NAMALWA (cell line): ENCODE measurements at places on chromosomes 2 and 18.

DNA sequence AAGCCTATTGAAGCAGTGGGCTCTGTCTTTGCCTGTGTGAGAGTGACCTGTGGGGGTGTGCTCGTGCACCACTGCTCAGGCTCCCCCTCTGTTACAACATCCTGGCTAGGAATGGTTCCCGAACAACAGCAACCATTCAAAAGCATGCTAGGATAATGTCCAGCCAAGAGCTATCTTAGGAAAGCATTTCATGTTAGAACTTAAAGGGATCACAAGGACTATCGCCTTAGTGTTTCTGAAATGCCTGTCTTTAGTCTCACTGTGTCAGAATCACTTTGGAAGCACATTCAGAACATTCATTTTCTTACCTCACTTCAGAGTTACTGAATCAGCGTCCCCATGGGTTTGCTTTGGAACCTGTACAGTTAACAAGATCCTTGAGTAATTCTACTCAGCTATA, 134.9 kb upstream of the DSEL start:
- no peak for DNase-seq

- peak; percentile 86 for DNase-seq
These were observed 116.2 kb downstream of the METTL8 start for GRCh38 chr2:171317492-171318125.

- no peak for DNase-seq
These were observed 13.6 kb upstream of the RAB10 start for GRCh38 chr2:26020231-26020640.

DNA sequence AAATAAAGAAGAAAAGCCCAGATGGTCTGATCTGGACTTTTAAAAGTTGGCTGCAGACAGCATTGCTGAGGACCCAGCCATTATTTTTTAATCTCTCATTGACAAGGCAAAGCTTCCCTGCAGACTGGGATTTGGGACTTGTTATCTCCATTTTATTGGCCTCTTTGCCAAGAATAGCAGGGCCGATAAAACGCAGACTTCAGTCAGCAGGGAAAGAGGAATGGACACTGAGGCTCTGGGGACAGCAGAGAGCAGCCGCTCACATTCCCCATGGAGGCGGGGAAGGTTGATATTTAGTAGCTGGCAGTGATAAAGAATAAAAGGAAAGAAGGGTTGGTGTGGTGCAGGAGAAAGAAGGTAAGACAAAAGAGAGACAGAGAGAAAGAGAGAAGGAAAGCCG, 350.1 kb upstream of the PIK3C3 start:
- no peak for DNase-seq

DNA sequence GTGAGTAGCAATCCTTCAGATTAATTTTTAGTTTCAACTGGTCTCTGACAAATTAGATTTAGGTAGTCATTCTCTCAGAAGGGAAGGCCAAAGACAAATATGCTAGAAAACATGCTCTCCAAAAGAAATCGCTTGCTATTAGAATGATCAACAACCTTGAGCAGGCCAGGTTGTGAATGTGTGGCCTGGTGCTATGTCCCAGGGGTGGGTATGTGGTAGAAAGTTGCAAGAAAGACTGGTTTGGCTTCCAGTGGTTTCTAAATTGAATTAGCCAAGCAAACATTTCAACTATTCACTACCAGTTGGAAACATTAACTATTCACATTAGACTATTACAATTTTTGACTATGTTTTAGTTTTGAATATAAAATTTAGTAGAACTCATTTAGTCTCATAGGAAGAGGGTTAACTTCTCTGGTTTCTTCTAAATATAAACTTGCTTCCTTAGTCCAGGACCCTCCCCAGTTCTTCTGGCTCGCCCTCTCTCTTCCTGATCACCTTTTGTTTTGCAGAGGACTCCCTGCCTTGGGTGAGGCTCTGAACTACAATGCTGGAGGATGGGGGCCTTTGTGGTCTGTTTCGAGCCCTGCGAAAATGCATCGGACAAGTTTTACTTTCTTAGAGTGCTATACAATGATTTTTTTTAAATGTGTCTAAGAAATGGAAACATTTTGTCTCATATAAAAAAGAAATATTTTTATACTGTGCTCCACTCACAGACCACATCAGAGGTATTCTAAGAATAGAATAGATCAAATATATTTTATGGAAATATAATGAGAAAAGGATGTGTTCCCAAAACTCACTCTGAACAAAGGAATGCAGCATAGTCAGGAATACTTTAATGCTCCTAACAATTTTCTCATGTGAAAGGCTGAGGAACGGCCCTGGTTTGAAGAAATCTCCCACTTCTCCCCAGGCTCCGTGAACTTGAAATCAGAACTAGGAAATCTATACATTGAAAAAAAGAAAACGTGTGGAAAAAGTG, 375.0 kb upstream of the ZEB2 start:
- no peak for DNase-seq

- no peak for DNase-seq
These were observed 106.3 kb downstream of the MSH2 start for GRCh38 chr2:47509250-47509649.

- DNase-seq, result no peak
These were observed 222.6 kb downstream of the MREG start for GRCh38 chr2:215790523-215791421.

DNA sequence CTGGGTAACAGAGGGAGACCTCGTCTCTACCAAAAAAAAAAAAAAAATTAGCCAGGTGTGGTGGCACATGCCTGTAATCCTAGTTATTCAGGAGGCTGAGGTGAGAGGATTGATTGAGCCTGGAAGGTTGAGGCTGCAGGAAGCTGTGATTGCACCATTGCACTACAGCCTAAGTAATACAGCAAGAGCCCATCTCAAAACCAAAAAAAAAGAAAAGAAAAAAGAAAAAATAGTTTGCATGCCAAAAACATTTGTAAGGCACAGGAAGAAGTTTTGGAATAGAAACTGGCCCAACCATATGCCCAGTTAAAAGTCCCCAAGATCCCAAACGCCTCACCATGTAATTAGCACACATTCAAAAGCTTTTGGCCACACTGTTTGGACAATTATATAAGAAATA, 13.4 kb upstream of the ACOXL start:
- DNase-seq, result no peak

DNA sequence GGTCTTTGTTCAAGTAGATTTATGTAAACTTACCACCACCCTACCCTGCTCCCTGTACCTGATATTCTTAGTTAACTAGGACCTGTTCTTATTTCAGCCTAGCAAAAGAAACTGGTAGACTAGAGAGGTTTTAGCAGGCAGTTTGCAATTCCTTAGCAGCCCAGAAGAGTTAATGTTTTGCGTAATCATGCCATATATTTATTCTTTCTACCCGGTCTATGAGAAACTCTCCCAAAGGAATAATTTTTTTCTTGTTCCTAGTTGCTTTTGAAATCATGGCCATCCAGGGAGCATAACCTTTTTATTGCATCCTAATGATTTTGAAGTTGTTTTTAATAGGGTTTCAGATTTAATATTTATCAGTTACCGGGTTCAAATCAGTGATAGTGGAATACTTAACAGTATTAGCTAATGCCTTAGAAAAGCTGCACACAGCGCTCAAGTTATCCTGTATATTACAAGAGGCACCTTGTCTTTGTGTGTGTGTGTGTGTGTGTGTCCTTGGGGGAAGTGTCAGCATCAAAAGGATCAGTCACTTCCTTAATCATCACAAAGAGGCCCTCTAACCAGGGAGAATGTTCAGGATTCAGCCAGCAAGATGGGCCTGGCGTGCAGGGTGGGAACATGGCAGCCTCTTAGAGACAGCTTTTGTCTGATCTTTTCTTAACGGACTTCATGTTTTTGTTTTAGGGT, 52.9 kb downstream of the CABLES1 start:
- DNase-seq, result no peak

- DNase-seq, result no peak
These were observed 37.7 kb downstream of the STON1 start for GRCh38 chr2:48567671-48568070.

- DNase-seq, result no peak
These were observed 76.9 kb downstream of the MRO start for GRCh38 chr18:50742952-50743351.

DNA sequence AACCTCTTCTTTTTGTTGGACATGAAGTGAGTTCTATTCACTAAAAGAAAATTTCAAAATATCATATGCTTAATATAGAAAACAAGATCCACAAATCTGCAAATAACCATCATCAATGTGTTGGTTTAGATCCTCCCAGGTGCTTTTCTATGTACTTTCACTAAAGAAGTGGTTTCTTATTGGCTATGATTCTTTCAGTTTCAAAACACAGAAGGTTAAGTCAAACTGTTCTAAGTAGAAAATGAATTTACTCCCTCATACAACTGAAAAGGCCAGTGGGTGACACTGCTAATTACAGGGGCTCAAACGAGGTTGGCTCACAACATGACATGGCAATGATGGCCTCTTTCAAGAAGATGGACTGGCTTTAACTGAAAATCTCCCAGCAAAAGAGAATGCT, 111.7 kb downstream of the GALR1 start:
- no peak for DNase-seq

DNA sequence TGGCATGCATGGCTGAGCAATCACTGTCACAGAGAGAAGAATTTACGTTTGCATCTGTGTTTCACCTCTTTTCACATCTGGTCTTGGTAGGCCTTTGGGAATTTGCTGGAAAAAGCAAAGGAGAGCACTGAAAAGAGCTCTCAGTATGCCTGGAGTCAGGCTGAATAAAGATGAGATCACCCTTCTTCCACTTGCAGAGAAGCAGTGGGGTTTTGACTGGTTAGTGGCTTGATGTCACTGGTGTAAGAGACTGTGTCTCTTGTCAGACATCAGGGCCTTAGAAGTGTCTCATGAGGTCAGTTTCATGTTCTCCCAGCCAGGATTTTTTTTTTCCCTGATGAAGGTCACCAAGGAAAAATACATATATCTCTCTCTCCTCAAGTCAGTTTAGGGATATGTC, 353.8 kb downstream of the INSIG2 start:
- DNase-seq, result no peak

DNA sequence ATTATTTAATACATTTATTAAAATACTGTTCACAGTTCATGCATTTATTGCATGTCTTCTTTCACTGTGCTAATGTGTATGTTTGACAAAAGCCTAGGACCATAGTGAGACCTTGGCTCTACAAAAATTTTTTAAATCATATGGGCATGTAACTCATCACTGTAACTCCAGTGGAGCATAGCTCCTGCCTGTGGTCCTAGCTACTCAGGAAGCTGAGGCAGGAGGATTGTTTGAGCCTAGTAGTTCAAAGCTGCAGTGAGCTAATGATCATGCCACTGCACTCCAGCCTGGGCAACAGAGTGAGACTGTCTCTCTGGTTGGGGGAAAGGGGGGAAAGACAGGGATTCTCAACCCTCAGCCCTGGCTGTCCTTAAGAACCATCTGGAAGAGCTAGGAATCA, 137.8 kb downstream of the PRKCE start:
- DNase-seq, result peak; percentile 24

DNA sequence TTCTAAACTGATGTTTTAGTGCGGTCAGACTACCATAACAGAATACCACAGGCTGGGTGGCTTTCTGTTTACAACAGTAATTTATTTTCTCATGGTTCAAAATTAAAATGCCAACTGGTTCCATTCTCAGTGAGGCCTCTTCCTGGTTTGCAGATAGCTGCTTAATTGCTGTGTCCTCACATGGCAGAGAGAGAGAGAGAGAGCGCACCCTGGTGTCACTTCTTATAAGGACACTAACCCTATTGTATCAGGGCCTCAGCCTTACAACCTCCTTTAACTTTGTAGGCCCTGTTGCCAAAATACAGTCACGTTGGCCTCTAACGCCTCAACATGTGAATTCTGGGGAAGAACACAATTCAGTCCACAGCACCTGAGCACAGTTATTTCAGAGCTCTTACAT, 37.5 kb upstream of the ZNF385B start:
- peak; percentile 95 for DNase-seq

GRCh38 chr18:78017869-78018268, 768.2 kb downstream of the GALR1 start:
- DNase-seq, result no peak

DNA sequence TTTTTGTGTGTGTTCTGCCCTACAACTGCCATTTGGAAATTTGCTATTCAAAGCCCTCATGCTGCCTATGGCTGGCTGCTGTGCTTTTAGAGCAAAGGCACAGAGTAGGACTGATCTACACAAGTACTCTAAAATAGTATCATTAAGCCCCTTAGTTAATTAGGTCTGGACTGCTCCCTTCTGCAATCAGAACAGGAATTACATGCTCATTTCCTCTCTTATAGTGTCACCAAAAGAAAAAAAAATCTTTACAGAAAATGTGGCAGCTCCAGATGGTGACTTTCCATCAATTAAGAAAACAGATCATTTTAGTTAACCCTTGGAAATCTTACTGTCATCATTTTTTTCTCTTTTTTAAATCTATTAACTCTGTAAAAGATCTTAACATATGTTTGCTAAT, 337.5 kb downstream of the RIT2 start:
- DNase-seq, result no peak

DNA sequence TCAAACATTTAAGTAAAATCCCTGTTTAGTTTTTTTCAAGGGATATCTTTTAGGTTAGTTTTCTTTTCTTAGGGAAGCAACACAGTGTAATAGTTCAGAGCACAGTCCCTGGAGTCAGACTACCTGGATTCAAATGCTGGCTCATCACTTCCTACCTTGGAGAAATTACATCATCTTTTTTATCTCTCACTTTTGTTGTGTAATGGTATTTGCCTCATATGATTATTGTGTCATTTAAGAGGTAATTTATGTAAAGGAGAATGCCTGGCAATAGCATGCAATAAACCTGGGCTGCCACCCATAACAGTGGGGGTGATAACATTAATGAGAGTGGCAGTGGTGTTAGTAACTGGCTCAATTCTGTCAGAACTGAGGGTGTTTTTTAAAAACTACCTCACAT, 26.3 kb downstream of the ERLEC1 start:
- DNase-seq, result no peak

GRCh38 chr2:16674154-16674553, 8.5 kb upstream of the CYRIA start:
- DNase-seq, result no peak

DNA sequence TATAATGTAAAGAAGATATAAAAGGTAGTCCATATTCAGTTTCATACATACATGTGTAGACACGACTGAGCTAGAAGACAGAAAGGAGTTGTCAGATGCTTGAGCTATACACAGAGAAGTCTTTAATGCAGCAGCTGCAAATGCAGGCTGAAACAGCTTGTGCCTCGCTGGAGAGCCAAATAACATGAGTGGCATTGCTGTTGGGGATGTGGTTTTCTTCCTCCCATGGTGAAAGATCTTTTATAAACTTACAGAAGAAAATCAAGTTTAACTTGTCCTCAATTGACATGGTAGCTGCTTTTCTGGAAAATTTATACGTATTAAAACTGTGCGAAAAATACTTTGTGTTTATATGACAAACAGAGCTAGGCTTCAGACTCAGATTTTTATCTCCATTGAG, 16.4 kb upstream of the IL1R1 start:
- no peak for DNase-seq

GRCh38 chr2:27713201-27713600, 49.5 kb downstream of the SLC4A1AP start:
- no peak for DNase-seq

- peak; percentile 74 for DNase-seq
These were observed 44.6 kb downstream of the HAUS1 start for GRCh38 chr18:46148810-46149209.

- no peak for DNase-seq
These were observed 1125.5 kb downstream of the BCL11A start for GRCh38 chr2:59427980-59428379.

- DNase-seq, result no peak
These were observed 152.9 kb upstream of the SESTD1 start for GRCh38 chr2:179417436-179417949.

- peak; percentile 62 for DNase-seq
These were observed 754.9 kb downstream of the RNF144A start for GRCh38 chr2:7672027-7672684.

- DNase-seq, result no peak
These were observed 8.3 kb downstream of the PRKAG3 start for GRCh38 chr2:218823196-218823855.

GRCh38 chr2:50196775-50197480, 835.0 kb downstream of the NRXN1 start:
- DNase-seq, result no peak
